ENCODE measurements at places on chromosomes 4 and X.

DNA sequence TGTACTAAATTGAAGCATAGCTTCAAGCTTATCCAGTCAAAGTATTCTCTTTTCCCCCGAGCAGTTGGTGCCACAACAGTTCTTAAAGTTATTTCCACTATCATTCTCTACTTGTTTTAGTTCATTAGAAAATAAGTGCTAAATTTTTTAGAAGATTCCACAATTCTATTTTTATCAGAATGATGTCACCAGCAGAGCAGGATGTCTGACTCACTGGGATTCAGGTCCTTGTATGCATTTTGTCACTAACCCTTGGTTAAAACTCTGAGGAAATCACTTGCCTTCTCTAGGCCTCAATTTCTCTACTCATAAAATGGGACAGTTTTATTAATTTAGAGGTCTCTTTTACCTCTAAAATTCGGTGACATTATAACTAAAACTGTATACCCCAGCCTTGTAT, 3.4 kb downstream of the DDX53 start:
- no peak for DNase-seq

DNA sequence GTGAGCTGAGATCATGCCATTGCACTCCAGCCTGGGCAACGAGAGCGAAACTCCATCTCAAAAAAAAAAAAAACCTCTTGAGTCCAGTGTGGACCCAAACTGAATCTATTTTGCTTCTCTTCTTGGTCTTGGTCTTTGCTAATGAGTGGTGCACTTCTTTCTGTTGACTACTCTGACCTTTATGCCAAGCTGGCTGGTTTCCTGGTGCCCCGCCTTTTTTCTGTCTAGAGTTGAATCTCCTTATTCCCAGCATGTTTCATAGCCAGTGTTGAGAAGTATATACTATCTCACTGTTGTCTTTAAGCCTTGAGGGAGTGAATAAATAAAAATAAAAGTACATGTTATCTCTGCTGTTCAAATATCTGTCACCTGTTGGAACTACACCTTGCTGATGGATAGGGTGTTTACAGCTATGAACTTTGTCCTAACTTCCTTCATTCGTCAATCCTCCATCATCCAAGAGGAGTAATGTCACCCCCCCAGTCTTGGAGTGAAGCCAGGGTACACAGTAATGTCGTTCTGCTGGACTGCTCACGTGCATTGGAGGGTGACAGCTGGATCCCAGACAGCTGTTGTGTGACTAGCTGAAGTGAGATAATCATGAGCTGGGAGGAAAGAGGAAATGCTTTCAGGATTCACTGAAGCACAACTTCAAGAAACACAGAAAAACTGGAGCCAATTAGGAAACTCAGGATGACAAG, 99.3 kb upstream of the PRKG2 start:
- DNase-seq: no peak

DNA sequence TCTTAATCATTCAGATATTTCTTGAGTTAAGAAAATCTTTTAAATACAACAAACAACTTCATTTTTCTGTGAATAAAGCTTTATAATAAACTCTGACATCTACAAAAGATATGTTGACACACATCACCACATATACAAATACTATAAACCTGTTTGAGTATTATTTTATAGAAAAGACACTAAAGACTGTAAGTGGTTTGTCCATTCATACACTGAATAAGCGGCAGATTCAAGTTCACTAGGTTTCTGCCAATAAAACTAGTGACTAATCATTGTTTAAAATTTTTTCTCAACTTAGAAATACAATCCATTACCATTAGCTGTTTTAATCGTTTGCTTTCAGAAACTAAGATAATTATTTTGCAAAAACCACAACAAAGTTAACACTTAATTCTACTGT, 1900.0 kb downstream of the C4orf33 start:
- no peak for DNase-seq

DNA sequence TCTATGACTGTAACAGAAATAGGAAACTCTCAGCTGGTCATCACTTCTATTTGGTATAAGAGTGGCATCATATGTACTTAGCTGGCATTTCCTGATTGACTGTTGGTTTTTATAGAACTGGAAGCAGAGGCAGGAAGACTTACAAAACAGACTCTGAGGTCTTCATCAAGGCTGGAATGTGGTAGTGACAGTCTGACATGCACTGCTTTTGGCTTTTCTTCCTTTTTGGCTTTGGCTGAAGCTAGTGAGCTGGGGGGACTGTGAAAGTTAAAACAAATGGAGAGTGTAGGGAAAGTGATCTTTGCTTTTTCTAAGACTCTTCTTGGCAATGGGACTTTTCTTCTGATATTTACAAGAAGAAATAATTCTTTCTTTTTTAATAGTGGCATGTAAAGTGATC, 121.1 kb upstream of the SLC4A4 start:
- DNase-seq: no peak

DNA sequence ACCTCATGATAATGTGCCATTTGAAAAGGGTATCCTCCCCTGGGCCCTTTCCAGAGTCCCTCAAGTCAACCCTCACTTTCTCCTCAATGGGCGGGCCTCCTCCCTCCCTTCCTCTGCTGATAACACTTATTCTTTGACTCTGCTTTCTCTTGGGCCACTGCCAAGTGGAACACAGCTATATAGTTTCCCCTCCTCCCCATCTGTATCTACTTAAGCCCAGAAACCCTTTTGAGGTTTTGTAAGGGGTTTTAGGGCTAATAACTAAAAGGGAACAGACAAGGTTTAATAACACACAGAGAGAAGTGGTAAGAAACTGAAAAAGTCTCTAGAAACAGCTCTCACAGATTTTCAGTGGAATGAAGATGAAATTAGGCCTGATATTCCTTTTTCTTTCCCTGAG, 116.7 kb downstream of the GPC3 start:
- DNase-seq: no peak

DNA sequence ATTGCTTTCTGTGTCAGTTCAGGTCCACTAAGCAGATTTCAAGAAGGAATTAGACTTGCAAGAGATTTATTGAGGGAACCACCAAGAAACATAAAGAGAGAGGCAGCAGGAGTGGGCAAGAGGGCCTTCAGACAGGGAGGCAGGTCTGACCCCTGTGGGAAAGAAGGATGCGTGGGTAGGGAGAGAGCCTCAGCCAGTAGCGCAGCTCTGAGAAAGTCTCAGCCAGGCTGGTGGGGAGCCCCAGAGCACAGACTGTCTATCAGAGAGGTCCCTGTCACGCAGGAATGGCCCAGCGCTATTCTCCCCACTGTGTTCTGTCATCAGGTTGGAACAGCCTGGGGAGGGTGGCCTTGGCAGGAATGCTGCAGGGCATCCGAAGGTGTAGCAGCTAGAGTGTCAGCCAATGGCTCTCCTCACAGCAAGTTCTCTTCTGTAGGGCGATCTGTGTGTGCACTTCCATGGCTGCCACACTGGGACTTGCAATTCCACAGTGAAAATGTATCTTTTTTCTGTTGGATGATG, 48.0 kb downstream of the OTC start:
- no peak for DNase-seq

DNA sequence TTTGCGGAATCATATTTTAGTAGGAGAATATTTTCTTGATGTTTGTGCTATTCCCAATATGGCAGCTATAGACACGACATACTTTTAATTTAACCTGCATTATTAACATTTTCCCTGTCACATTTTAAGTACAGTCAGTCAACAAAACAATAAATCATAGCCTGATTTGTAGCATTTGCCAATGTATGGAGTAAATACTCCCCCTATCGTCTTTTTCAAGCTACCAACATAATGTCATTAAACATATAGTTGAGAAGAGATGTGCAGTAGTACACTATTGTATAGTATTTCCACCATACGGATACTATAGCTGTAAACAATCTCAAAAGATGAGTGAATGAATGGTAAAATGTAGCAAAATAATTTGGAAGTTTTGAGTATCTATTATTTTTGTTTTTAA, 303.7 kb upstream of the MAGEB2 start:
- no peak for DNase-seq

GRCh38 chrX:71184803-71185495, 38.1 kb upstream of the GJB1 start:
- DNase-seq: no peak

DNA sequence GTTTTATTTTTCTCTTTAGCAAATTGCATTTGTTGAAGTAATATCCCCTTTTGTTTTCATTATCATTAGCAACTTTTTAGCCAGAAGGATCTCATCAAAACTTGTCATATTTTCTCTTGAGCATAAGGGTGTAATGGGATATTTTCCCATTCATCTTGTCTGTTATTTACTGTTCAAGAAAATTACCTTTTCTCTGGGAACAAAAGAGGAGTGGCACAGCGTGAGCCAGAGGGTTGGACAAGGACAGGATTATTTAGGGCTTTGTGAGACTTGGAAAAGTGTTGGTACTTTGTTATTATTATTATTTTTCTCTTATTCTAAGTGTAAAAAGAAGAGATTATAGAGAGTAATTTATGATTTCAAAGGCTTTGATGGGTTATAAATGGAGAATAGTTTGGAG, 135.9 kb downstream of the PRKX start:
- DNase-seq: no peak

DNA sequence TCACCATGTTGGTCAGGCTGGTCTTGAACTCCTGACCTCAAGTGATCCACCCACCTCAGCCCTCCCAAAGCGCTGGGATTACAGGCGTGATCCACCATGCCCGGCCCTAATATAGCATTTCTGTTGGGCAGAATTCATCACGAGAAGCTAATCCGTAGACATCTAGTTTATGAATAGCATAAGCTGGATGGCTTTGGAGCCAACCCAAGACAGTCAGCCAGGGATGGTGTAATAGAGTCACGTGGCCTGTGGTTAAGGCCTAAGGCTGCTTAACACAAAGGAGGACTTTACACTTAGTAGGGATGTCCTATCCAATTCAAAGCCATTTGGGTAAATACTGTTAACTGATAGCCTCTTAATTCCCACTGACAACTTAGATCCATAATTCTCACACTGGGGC, 173.6 kb downstream of the RAP1GDS1 start:
- no peak for DNase-seq

DNA sequence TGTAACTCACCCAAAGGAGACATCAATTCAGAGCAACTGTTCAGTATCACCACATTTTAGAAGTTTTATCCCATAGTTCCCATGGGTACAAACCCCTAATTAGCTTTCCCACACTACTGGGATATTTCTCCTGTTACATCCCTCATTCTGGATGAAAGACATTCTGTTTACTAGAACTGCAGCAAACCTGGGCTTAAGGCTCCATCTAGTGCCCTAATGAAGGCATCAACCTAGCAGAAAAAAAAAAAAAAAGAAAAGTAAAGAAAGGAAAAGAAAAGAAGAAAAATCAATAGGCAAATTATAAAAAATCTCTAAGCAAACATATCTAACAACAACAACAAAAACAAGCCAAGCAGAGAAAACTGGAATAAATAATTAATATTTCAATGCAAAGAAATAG, 133.7 kb upstream of the CPXCR1 start:
- no peak for DNase-seq

DNA sequence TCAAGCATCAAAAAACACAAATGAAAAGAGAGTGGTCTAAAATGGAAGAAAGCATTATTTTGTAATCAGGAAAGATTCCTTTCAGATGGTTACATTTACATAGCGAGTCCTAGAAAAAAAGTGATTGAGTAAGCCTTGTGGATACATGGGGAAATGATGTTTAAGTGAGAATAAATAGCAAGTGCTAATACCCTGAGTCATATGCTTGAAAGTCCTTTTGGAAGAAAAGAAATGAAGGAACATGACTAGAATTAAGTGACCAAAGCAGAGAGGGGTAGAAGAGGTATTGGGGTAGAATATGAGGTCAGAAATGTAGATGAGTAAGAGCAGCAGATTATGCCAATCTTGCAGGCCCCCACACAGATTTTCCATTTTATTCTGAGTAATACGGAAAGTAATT, 814.8 kb upstream of the GRID2 start:
- DNase-seq: no peak

GRCh38 chr4:129167640-129168260, 71.8 kb downstream of the C4orf33 start:
- DNase-seq: no peak

All from T-cell (primary cell).